ENCODE measurements at places on chromosomes 16 and 17.
A peak's percentile ranks its signal among the peaks of the same experiment; 100 is the strongest.

GRCh38 chr17:28258347-28258887 lies 60.6 kb upstream of the TMEM97 start:
- DNase-seq: no peak

DNA sequence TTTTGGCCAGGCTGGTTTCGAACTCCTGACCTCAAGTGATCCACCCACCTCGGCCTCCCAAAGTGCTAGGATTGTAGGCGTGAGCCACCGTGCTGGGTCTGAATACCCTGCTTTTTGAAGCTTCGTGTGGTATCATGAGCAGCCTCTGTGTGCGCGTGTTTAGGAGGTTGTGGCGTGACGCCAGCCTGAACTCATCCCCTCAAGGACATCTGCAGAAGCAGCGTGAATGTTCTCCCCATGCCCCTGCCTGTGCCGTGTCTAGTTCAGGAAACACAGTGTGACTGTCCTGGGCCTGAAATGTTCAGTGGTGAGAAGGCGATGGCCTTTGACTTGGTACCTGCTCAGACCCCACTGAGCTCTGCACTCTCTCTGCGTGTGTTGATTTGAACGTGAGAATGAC lies 35.6 kb downstream of the RNF213 start:
- no peak for DNase-seq

DNA sequence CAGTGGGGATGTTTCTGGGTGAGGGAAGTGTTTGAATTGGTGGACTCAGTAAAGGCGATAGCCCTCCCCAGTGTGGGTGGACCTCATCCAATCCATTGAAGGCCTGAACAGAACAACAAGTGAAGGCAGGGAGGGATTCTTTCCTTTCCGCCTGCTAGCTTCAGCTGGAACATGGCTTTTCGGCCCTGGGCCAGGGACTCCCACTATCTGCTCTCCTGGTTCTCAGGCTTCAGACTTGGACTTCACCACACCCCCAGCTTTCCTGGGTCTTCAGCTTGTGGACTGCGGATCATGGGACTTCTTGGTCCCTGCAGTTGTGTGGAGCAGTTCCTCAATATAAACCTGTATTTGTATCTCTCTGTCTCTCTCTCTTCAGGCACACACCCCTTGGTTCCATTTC lies 77.9 kb downstream of the SNX29 start:
- no peak for DNase-seq

GRCh38 chr16:6375465-6376075 lies 957.1 kb upstream of the RBFOX1 start:
- peak; percentile 30 for DNase-seq

GRCh38 chr16:1926271-1926670 lies 8.1 kb upstream of the HS3ST6 start:
- no peak for DNase-seq

GRCh38 chr17:22671110-22671509 lies 978.8 kb downstream of the KCNJ18 start:
- DNase-seq: no peak
